Activated CD4-positive, alpha-beta T cell treated with anti-CD3 and anti-CD28 coated beads, Interleukin-2, amount 10 ng/mL, durations not matched to agents 24 days and 14 days (primary cell): ENCODE measurements at places on chromosomes 12 and 14. TPM values are rescaled to one million over a fixed set of nuclear protein-coding genes. Genes with fewer than 3 reads are reported as not detected.

The KRT5 gene
- total RNA-seq: not detected in 2 replicates

The SSTR1 gene
- not detected in 2 replicates for total RNA-seq

The RDH11 gene
- total RNA-seq: 66.2 and 67.7 TPM in 2 replicates

The ERP27 gene
- total RNA-seq: 1.5 and 1.8 TPM in 2 replicates

DNA sequence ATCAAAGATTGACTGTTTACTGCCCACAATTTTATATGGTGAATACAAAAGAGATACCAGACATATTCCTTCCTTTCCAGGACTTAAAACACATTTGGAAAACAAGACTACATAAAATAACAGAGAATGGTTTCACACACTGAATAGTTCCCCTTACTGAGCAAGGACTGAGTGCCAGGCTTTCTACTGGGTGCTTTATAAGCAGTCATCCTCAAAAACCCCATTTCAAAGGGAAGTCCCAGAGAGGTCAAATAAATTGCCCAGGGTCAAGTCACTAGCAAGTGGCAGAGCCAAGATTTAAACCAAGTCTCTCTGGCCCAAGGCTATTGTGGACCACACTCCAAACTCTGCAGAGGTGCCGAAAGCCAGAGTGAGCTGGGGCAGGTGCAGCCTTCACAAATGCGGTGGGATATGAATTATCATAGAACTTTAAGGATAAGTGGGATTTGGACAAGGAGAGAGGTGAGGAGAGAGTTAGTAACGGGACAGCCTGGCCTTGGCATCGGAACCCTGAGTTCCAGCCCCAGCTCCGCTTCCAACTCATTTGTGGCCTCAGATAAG lies 9.1 kb upstream of the RPAP3 start:
- no peaks in the 10 kb centered on the region for H3K27me3 ChIP-seq
- H3K36me3 ChIP-seq: no peaks in the 10 kb centered on the region
- no peak for DNase-seq
- H3K27ac ChIP-seq: no peak overlapping the region
- no peak overlapping the region for H3K4me3 ChIP-seq

- H3K4me1 ChIP-seq: no peaks in the 10 kb centered on the region
- H3K27me3 ChIP-seq: peaks cover 6% of the 10 kb centered on the region
- H3K27ac ChIP-seq: no peak overlapping the region
- DNase-seq: no peak
- no peaks in the 10 kb centered on the region for H3K36me3 ChIP-seq
- H3K4me3 ChIP-seq: no peak overlapping the region
Measured at GRCh38 chr12:6288235-6288634, 22.2 kb upstream of the PLEKHG6 start.

DNA sequence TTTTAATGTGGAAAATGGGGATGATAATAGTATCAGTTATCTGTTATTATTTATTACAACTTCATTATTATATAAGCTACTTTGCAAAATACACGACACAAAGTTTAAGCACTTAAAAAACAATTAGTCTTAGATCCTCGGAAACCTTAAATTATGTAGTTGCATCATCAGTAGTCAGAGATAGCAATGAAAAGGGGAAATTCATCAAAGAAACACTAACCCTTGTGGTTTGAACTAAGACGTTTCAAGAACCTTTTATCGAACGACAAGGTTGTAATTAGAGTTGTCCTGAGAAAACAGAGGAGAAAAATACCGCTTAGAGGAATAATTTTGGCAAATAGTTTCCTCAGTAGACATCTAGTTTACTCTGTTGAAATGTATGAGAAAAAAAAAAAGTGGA lies 198.5 kb downstream of the PTPRO start:
- H3K4me3 ChIP-seq: no peak overlapping the region
- no peaks in the 10 kb centered on the region for H3K4me1 ChIP-seq
- DNase-seq: peak; percentile 2
- peaks cover 41% of the 10 kb centered on the region for H3K27me3 ChIP-seq

GRCh38 chr14:67428501-67429031 lies 16.6 kb upstream of the PLEK2 start:
- no peak overlapping the region for H3K27ac ChIP-seq
- no peak overlapping the region for H3K4me3 ChIP-seq
- DNase-seq: no peak
- no peaks in the 10 kb centered on the region for H3K36me3 ChIP-seq

- no peak overlapping the region for H3K4me3 ChIP-seq
- no peaks in the 10 kb centered on the region for H3K36me3 ChIP-seq
- no peak for DNase-seq
- peaks cover 8% of the 10 kb centered on the region for H3K27me3 ChIP-seq
- no peak overlapping the region for H3K27ac ChIP-seq
Measured at GRCh38 chr12:95318071-95318545, 100.5 kb downstream of the VEZT start.

GRCh38 chr14:58629281-58629680 lies 8.5 kb upstream of the DACT1 start:
- H3K27me3 ChIP-seq: peaks cover 3% of the 10 kb centered on the region
- no peaks in the 10 kb centered on the region for H3K36me3 ChIP-seq
- H3K4me1 ChIP-seq: peaks cover 4% of the 10 kb centered on the region

- H3K27me3 ChIP-seq: peaks cover 6% of the 10 kb centered on the region
Measured at GRCh38 chr14:93153121-93153520, 31.6 kb downstream of the MOAP1 start.

DNA sequence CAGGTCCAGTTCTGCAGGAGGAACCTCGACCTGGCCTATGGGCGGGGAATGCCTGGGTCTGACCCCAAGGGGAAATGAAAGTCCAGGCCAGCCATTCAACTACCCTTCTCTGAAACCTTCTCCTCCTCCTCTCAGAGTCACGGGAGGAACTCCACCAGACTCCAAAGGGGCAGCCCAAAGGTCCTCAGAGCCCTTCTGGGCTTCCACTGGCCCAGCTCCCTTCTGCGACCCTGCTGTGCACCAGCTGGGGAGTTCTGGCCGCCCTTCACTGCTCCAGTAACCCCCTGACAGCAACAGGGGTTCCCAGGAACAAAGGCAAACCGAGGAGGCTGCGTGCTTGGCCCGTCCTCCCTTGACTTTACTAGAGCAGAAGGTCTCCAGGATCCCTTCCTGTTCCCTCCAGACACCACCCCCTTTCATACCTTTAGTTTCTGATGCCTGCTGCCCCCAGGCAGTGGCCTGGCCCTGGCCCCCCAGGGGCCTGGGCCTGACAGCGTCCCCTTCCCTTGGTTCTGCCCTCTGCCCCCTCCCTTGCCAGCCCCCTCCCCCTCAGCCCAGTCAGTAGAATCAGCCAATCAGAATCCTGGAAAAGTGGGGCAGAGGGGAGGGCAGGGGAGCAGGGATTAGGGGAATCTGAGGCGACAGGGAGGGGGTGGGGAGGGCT lies 850 bp upstream of the ZNF385A start:
- no peak overlapping the region for H3K27ac ChIP-seq
- no peaks in the 10 kb centered on the region for H3K36me3 ChIP-seq
- DNase-seq: no peak
- H3K4me3 ChIP-seq: no peak overlapping the region

- DNase-seq: peak; percentile 89
- H3K27ac ChIP-seq: peak overlapping the region; percentile 97
- peak overlapping the region; percentile 89 for H3K4me3 ChIP-seq
- H3K4me1 ChIP-seq: peaks cover 57% of the 10 kb centered on the region
- no peaks in the 10 kb centered on the region for H3K27me3 ChIP-seq
Measured at GRCh38 chr12:9674226-9674590, 4.7 kb downstream of the CLEC2D start.

- no peak for DNase-seq
- H3K27me3 ChIP-seq: no peaks in the 10 kb centered on the region
- peaks cover 33% of the 10 kb centered on the region for H3K36me3 ChIP-seq
Measured at GRCh38 chr12:112236386-112236785, 111.0 kb downstream of the TRAFD1 start.

GRCh38 chr14:33052943-33053342 lies 114.3 kb downstream of the NPAS3 start:
- no peak overlapping the region for H3K27ac ChIP-seq
- H3K4me3 ChIP-seq: no peak overlapping the region
- no peaks in the 10 kb centered on the region for H3K27me3 ChIP-seq
- no peaks in the 10 kb centered on the region for H3K36me3 ChIP-seq
- no peaks in the 10 kb centered on the region for H3K4me1 ChIP-seq

DNA sequence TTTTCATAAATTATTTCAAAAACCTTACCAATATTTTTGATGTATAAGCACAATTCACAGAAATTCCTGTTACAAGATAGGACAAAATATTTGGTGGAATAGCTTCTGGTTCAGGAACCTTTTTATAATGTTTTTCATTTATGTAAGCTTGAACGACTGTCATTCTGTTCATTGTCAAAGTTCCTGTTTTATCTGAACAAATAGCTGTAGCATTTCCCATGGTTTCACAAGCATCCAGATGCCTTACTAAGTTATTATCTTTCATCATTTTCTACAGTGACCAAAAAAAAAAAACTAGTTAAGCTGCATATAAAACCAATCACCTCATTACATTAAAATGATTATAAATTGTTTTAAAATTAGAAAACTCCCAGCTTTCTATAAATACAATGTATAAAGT lies 87.1 kb downstream of the ATP2B1 start:
- H3K27ac ChIP-seq: no peak overlapping the region
- peaks cover 26% of the 10 kb centered on the region for H3K36me3 ChIP-seq
- H3K27me3 ChIP-seq: no peaks in the 10 kb centered on the region
- DNase-seq: no peak

DNA sequence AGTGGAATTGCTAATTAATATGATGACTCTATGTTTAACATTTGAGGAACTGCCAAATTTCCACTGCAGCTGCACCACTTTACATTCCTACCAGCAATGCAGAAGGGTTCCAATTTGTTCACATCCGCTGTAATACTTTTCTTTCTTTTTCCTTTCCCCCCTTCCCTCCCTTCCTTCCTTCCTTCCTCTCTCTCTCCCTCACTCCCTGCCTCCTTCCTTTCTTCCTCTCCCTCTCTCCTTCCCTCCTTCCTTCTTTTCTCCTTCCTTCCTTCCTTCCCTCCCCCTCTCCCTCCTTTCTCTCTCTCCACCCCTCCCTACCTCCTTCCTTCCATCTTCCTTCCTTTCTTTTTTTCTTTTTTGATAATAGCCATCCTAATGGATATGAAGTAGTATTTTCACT lies 3.2 kb upstream of the PFKM start:
- H3K4me3 ChIP-seq: no peak overlapping the region
- H3K36me3 ChIP-seq: peaks cover 5% of the 10 kb centered on the region
- H3K4me1 ChIP-seq: peaks cover 16% of the 10 kb centered on the region
- DNase-seq: no peak
- peaks cover 29% of the 10 kb centered on the region for H3K27me3 ChIP-seq
- H3K27ac ChIP-seq: no peak overlapping the region

GRCh38 chr12:113240395-113240794 lies 19.1 kb downstream of the TPCN1 start:
- no peaks in the 10 kb centered on the region for H3K27me3 ChIP-seq
- no peak for DNase-seq
- H3K4me3 ChIP-seq: no peak overlapping the region
- peaks cover 20% of the 10 kb centered on the region for H3K4me1 ChIP-seq
- H3K36me3 ChIP-seq: peaks cover 32% of the 10 kb centered on the region
